ENCODE measurements at places on chromosomes 1 and 21.

- no peak for DNase-seq
These were observed 54.3 kb downstream of the ZNF697 start for GRCh38 chr1:119593805-119594204.

DNA sequence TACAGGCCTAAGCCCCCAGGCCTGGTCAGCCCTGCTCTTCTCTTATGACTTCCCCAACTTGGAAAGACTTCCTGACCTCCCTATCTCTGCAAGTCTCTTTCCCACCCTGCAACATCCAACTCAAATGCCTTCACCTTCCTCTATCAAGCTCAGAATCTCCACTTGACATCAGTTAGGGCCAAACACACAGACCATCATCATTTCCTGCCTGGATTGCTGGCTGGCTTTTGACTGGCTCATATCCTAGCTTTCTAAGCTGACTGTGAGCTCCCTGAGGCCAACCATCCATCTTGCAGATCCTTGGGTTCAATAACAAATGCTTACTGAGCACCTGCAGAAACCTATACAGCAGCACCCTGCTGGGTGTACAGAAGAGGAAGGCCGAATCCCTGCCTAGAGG, 137.3 kb upstream of the EDN2 start:
- DNase-seq, result no peak

GRCh38 chr1:245074232-245074747, 80.5 kb upstream of the KIF26B start:
- DNase-seq, result no peak

DNA sequence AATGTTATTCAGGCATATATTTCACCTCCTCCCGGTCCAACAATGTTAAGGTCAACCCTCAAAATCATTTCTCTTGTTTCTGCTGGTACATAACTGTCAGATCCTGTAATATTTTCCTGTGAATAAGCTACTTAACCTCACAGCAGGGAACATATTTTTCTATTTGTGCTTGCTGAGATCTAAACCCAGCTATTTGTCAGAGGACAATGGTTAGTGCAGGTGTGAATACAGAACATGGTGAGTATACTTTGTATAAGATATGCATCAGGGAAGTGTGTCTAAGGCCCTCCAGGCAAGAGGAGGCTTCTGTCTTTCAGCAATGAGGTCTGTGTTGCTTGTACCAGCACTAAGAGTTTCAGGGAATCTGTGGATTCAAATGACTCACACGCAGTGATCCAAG, 970.6 kb downstream of the NCAM2 start:
- no peak for DNase-seq

DNA sequence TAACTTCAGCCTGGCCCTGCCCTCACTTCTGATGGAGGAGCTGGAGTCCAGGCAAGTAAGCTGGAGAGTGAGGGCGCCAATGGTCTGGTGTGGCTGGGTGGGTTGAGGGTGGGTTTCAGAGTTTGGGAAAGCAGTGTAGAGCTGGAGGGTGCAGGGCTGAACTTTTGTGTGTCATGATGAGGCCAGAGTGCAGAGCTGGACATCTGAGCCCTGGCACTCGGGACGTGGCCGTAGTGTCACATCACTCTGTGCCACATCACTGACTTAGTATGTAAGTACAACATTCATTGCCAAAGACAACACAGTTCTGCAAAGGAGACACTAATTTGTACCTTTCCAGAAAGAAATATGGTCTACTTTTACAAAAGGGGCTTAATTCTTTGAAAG, 15.8 kb downstream of the SPATA46 start:
- no peak for DNase-seq

DNA sequence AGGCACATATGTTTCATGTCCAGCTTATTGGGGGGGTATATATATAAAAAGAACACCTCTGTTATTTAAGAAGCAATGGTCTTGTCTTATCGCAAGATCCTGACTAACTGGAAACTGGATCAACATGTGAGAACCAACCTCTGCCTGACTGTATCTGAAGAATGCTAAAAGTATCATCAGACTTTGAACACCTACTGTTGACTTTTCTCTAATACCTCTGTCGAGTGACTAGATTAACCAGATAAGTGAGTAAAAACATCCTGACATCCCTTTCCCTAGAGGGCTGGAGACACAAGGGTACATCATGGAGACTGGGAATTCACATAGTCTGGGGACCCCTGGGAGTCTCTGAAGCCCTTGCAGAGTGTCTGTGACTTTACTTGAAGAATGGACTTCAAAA, 26.3 kb upstream of the PIGC start:
- no peak for DNase-seq

- no peak for DNase-seq
These were observed 15.8 kb upstream of the RNF223 start for GRCh38 chr1:1089731-1090423.

DNA sequence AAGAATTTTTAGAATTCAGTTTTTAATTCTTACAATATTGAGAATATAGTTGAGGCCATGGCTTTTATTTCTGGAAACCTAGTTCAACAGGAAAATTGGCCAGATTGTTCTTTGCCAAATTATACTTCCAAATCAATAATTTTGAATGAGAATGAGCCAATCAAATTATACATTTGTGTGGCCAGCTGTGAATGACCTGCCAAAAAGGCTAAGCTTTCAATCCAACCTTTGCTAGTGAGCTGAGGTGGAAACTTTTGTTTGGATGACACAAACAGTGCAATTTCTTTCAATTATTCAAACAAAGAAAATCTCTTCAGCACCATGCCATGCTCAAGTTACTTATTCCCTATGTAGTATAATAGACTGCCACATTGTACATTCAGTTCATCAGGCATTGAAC, 167.8 kb downstream of the PATJ start:
- no peak for DNase-seq
